ENCODE measurements at places on chromosomes 3 and 15. TPM values are rescaled to one million over a fixed set of nuclear protein-coding genes. Genes with fewer than 3 reads are reported as not detected.
A peak's percentile ranks its signal among the peaks of the same experiment; 100 is the strongest.

GRCh38 chr3:104596054-104596453 lies 770.7 kb upstream of the ALCAM start:
- H3K27me3 ChIP-seq, result peaks cover 2% of the 10 kb centered on the region
- H3K36me3 ChIP-seq, result no peaks in the 10 kb centered on the region
- H3K4me3 ChIP-seq, result no peak overlapping the region

- no peaks in the 10 kb centered on the region for H3K27me3 ChIP-seq
- H3K27ac ChIP-seq, result no peak overlapping the region
- peaks cover 26% of the 10 kb centered on the region for H3K36me3 ChIP-seq
- DNase-seq, result no peak
- H3K4me3 ChIP-seq, result no peak overlapping the region
Observed at GRCh38 chr3:179067839-179068238, 3.8 kb downstream of the ZMAT3 start.

- no peak overlapping the region for H3K4me3 ChIP-seq
- H3K36me3 ChIP-seq, result no peaks in the 10 kb centered on the region
- DNase-seq, result no peak
- H3K27me3 ChIP-seq, result peaks cover 4% of the 10 kb centered on the region
Observed at GRCh38 chr3:185896636-185897035, 41.2 kb downstream of the TRA2B start.

DNA sequence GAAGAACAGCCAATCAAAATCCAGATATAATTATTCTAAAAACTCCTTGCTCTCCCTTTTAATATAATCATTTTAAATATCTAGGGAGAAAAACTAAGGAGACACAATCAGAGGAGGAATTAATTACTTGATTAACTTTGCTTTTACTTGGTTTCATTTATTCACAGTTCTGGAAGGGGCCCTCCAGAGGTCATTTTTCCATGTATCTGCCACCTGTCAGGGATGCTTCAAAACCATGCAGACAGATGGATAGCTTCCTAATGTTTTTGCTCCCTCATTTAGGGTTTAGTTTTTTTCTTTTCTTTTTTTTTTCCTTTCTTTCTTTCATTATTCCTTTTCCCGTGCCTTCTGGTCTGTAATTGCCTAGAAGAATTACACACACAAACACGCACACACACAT lies 438.1 kb upstream of the ARPP21 start:
- no peak for DNase-seq
- H3K27me3 ChIP-seq, result no peaks in the 10 kb centered on the region
- no peak overlapping the region for H3K4me3 ChIP-seq

DNA sequence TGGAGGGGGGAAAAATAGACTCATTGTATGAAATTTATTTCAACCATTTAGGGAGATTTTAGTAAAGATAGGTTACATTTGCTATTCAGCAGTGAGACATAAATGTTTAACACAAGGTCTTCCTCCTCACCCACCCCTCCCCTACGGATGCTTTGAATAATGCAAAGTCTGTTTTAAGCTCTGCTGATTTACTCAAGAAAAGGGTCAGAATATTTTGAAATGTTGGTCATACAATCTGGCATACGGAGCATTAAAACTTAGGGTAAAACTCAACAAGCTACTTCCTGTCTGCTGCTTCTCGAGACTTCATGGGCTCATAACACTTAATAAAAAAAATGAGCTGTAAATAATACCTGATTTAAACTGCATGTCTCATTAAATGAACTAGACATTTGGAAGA lies 156.3 kb downstream of the WNT5A start:
- H3K4me1 ChIP-seq, result no peaks in the 10 kb centered on the region
- no peaks in the 10 kb centered on the region for H3K36me3 ChIP-seq
- H3K4me3 ChIP-seq, result no peak overlapping the region
- no peaks in the 10 kb centered on the region for H3K27me3 ChIP-seq

SLC9A9 gene
- total RNA-seq, result 1.6 TPM

CIP2A gene
- 45.6 TPM for total RNA-seq

GRCh38 chr3:106082616-106083015 lies 213.8 kb upstream of the CBLB start:
- peaks cover 3% of the 10 kb centered on the region for H3K36me3 ChIP-seq
- DNase-seq, result no peak
- no peaks in the 10 kb centered on the region for H3K27me3 ChIP-seq
- H3K4me3 ChIP-seq, result no peak overlapping the region
- no peak overlapping the region for H3K27ac ChIP-seq

DNA sequence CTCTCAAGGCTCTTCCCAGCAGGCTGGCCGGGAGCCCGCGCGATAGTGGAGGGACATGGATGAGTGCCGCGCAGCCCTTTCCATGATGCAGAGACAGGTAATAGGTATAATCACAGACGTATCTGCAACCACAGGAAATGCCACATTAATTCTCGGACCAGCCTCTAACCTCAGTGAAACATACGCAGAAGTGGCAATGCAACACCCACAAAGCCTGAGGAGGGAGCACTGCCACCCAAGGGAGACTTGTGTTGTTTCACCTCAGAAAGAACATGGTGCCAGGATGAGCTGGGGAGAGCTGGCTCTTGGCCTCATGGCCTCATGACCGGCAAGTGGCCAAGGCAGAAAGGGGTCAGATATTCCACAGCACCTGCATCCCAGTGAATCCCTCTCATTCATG lies 39.0 kb downstream of the PGPEP1L start:
- no peak overlapping the region for H3K4me3 ChIP-seq
- H3K4me1 ChIP-seq, result no peaks in the 10 kb centered on the region
- H3K27ac ChIP-seq, result no peak overlapping the region
- H3K27me3 ChIP-seq, result no peaks in the 10 kb centered on the region
- DNase-seq, result no peak

DNA sequence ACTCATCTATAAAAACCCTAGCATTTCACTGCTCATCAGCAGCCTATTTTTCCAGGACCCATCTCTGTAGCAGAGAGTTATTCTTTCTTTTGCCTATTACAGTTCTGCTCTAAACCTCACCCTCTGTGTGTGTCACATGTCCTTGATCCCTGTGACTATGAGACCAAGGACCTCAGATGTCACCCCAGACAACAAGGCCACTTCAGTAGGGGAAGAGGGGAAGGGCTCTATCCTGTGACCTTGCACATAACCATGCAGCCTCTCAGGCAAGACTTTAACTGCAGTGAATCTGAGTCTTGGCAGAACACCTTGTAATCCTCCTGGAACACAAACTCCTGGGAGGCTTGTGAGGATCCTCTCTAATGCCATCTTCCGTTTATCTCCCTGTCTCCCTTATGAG lies 4.4 kb upstream of the ZNF589 start:
- H3K36me3 ChIP-seq, result no peaks in the 10 kb centered on the region
- no peak overlapping the region for H3K4me3 ChIP-seq
- H3K27ac ChIP-seq, result no peak overlapping the region
- no peak for DNase-seq
- peaks cover 2% of the 10 kb centered on the region for H3K27me3 ChIP-seq

POC1A gene
- 20.4 TPM for total RNA-seq

GPR15 gene
- total RNA-seq, result 10.5 TPM

SRGAP3 gene
- 0.71 TPM for total RNA-seq

- H3K4me3 ChIP-seq, result no peak overlapping the region
- H3K4me1 ChIP-seq, result peaks cover 2% of the 10 kb centered on the region
- H3K27ac ChIP-seq, result no peak overlapping the region
Observed at GRCh38 chr15:62742409-62743171, 300.0 kb upstream of the TPM1 start.

- no peak overlapping the region for H3K4me3 ChIP-seq
- H3K27me3 ChIP-seq, result no peaks in the 10 kb centered on the region
- H3K27ac ChIP-seq, result no peak overlapping the region
- no peak for DNase-seq
- H3K4me1 ChIP-seq, result no peaks in the 10 kb centered on the region
Observed at GRCh38 chr3:116114586-116114985, 330.7 kb downstream of the LSAMP start.

SLC38A3 gene
- not detected for total RNA-seq

DNA sequence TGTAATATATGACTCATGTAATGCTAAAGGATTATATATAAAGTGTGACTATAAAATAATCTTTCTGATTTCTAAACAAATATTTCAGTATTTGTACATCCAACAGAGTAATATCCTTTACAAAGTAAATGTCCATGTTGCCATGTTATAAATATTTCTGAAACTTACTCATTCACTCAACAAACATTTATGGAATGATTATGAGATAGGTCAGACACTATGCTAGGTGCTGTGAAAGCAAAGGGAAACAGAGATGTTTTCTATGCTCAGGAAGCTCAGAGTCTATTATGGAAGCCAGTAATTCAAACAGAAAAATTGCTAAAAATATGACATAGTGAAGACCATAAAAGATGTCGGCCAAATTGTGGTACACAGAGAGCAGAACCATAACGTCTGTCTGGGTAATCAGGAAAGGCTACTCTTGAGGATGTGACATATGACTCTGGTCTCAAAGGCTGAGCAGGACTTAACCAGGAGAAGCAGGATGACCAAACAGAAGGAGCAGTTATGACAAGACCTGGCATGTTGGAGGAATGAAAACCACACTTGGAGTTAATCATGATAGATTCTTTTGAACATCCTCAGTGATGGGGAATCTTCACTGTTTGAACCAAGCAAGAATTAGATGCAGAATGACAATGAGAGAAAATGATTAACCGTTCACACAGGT lies 39.0 kb upstream of the MYO5C start:
- H3K27ac ChIP-seq, result no peak overlapping the region
- peaks cover 7% of the 10 kb centered on the region for H3K36me3 ChIP-seq
- no peak overlapping the region for H3K4me3 ChIP-seq
- no peaks in the 10 kb centered on the region for H3K27me3 ChIP-seq
- H3K4me1 ChIP-seq, result peaks cover 35% of the 10 kb centered on the region

- H3K4me1 ChIP-seq, result no peaks in the 10 kb centered on the region
- no peak overlapping the region for H3K4me3 ChIP-seq
- no peaks in the 10 kb centered on the region for H3K27me3 ChIP-seq
Observed at GRCh38 chr3:105397974-105398373, 31.3 kb downstream of the ALCAM start.

GRCh38 chr15:29008846-29009245 lies 123.1 kb downstream of the APBA2 start:
- peaks cover 3% of the 10 kb centered on the region for H3K4me1 ChIP-seq
- H3K27me3 ChIP-seq, result no peaks in the 10 kb centered on the region
- H3K4me3 ChIP-seq, result no peak overlapping the region
- no peaks in the 10 kb centered on the region for H3K36me3 ChIP-seq

DNA sequence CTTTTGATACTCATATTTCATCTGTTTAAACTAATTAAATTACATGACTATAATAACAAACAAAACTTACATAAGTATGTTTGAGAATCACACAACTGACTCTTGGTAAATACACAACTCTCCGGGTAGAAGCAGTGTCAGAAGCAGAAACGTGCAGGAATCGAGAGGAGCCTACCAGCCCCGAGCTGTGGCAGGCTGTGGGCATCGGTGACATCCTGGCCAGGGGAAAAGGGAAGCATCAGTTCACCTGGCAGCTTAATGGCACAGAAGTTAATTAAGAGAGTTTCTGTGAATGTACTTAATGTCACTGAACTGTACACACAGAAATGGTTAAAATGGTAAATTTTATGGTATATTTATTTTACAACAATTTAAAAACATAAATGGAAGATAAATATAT lies 90.2 kb downstream of the CRTC3 start:
- peaks cover 41% of the 10 kb centered on the region for H3K4me1 ChIP-seq
- peaks cover 50% of the 10 kb centered on the region for H3K36me3 ChIP-seq
- H3K27me3 ChIP-seq, result no peaks in the 10 kb centered on the region

RTP1 gene
- not detected for total RNA-seq

GRCh38 chr3:151871639-151872468 lies 1.6 kb upstream of the SUCNR1 start:
- H3K4me1 ChIP-seq, result peaks cover 23% of the 10 kb centered on the region
- H3K36me3 ChIP-seq, result no peaks in the 10 kb centered on the region
- peak overlapping the region; percentile 26 for H3K4me3 ChIP-seq
- H3K27me3 ChIP-seq, result peaks cover 13% of the 10 kb centered on the region
- H3K27ac ChIP-seq, result peak overlapping the region; percentile 12

GRCh38 chr15:68209272-68209671 lies 4.1 kb upstream of the CALML4 start:
- H3K27ac ChIP-seq, result peak overlapping the region; percentile 64
- peaks cover 19% of the 10 kb centered on the region for H3K36me3 ChIP-seq

DNA sequence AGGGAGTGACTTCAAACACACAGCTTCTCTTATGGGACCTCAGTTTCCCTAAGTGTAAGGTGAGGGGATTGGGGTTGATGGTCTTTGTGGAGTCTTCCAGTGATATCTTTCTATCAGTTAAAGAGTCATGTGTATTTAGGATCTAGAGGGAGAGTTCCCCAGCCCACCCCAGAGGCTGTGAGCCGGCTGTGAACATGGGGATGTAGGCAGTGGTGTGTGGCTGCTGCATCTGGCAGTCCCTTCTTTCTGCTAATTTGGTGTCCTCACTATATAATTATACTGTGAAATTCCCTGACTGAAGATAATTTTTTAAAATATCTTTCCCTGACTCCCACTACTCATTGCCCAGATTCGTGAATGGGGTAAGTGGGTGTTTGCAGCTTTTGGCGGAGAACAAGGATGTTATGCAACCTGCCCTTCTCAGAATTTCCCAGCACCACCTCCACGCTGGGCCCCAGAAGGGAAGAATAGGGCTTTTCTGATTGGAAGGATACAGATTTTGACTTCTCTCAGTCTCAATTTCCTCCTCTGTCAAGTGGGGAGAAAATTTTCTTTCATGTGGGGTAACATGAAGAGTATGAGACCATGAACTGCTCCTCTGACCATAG lies 79.0 kb upstream of the RASGRF1 start:
- no peak overlapping the region for H3K4me3 ChIP-seq
- H3K27me3 ChIP-seq, result peaks cover 10% of the 10 kb centered on the region
- DNase-seq, result no peak
- H3K4me1 ChIP-seq, result no peaks in the 10 kb centered on the region

GRIP2 gene
- total RNA-seq, result not detected

- H3K4me3 ChIP-seq, result no peak overlapping the region
- no peaks in the 10 kb centered on the region for H3K27me3 ChIP-seq
- DNase-seq, result no peak
- H3K4me1 ChIP-seq, result peaks cover 6% of the 10 kb centered on the region
- H3K36me3 ChIP-seq, result peaks cover 26% of the 10 kb centered on the region
- H3K27ac ChIP-seq, result no peak overlapping the region
Observed at GRCh38 chr15:61936528-61937195, 123.6 kb downstream of the VPS13C start.

STRA6 gene
- not detected for total RNA-seq

CHST2 gene
- total RNA-seq, result 7.7 TPM

- peaks cover 28% of the 10 kb centered on the region for H3K4me1 ChIP-seq
- no peak overlapping the region for H3K4me3 ChIP-seq
- peak overlapping the region; percentile 8 for H3K27ac ChIP-seq
Observed at GRCh38 chr3:120052677-120053076, 41.6 kb downstream of the GSK3B start.

Measured in activated T-helper 2 cell treated with anti-CD3 and anti-CD28 coated beads, Interferon-gamma antibody, Interleukin-2, Interleukin-4, amounts not matched to agents 10 μg/mL and 5 μg/mL and 100 μg/mL, durations not matched to agents 14 hours and 24 hours and 36 hours (primary cell).